ENCODE measurements at places on chromosomes 6 and 20. TPM values are rescaled to one million over a fixed set of nuclear protein-coding genes. Genes with fewer than 3 reads are reported as not detected.

Gene TCF15
- total RNA-seq: not detected

Gene FAM162B
- total RNA-seq: not detected

Gene ISM1
- total RNA-seq: 4.3 TPM

Gene SLC24A3
- total RNA-seq: not detected

- no peak overlapping the region for H3K27ac ChIP-seq
- H3K4me3 ChIP-seq: no peak overlapping the region
- no peak for DNase-seq
- H3K4me1 ChIP-seq: peaks cover 4% of the 10 kb centered on the region
- H3K36me3 ChIP-seq: no peaks in the 10 kb centered on the region
- no peaks in the 10 kb centered on the region for H3K27me3 ChIP-seq
Measured at GRCh38 chr6:161057103-161058091, 65.8 kb downstream of the MAP3K4 start.

Gene CD93
- total RNA-seq: 1.2 TPM

DNA sequence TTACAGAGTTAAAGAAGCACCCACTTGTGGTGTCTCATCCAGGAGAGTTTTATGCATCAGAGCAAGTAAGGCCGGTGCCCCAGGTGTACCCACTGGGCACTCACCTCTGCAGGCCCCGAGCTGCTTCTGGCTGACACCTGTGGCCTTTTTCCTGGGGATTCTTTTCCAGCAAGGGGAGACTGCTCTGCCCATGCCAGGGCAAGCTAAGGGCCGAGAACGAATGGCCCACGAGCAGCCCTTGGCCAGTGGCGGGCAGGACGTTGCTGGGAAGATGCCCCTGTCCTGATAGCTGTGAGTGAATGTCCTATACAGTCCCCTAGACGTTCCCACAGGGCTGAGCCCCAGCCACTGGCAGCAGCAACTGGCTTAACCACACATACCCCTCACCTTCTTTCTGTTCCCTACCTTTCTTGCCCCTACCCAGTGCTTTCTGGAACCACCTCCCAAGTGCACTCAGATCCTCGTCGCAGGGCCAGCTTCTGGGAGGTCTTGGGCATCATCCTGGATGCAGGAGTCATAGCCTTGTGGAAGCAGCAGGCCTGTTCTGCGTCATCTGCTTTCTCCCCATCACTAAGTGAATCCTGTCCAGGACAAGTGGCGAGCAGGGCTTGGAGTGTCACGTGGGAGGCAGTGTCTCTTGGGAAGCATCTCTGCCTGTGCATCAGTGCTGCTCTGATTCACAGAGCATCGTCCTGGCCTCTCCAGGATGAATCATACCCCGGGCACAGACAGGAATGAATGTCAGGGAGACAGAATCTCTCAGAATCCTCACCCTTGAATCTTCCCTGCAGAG, 32.5 kb downstream of the SYNDIG1 start:
- no peaks in the 10 kb centered on the region for H3K4me1 ChIP-seq
- no peaks in the 10 kb centered on the region for H3K36me3 ChIP-seq
- no peak overlapping the region for H3K27ac ChIP-seq
- H3K4me3 ChIP-seq: no peak overlapping the region

Gene RGS17
- not detected for total RNA-seq

GRCh38 chr6:34025861-34026260, 120.0 kb downstream of the GRM4 start:
- H3K27ac ChIP-seq: no peak overlapping the region
- no peak overlapping the region for H3K4me3 ChIP-seq
- H3K36me3 ChIP-seq: no peaks in the 10 kb centered on the region
- H3K4me1 ChIP-seq: no peaks in the 10 kb centered on the region

DNA sequence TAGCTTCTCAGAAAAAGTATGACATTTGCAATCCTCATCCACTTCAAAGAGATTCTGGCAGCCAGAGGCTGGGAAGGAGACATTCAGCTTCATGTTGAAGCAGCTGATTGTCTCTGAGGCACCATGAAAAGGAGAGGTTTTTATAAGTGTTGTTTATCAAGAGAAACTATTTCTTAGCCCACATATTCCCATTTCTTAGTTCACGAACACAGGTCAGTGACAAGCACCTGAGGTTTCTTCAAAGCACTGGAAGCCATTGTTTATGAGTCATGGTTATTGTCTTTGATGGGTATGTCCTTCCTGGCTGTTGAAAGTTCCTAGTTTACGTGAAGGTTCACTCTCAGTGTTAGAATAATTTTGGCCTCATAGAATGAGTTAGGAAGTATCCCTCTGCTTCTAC, 3.0 kb upstream of the DDX43 start:
- no peak overlapping the region for H3K27ac ChIP-seq
- peak; percentile 23 for DNase-seq
- H3K27me3 ChIP-seq: no peaks in the 10 kb centered on the region
- H3K4me3 ChIP-seq: no peak overlapping the region
- peaks cover 30% of the 10 kb centered on the region for H3K4me1 ChIP-seq

DNA sequence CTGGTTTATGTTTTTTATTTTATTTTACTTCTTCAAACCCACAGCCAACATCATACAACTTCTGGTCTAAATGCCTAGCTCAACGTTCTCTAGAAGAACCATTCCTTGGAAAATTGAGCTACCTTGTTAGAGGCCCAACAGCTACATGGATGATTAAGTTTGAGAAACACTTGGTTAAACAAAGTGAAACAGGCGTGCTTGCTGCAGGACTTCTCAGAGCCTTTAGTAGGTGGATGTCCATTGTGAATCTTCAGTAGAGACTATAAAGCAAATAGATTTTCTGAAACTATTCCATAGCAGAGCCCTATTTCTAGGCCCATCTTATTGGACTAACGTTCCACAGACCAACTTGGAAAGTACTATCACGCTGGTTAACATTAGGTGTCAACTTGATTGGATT, 51.3 kb downstream of the BCAS1 start:
- H3K27ac ChIP-seq: no peak overlapping the region
- no peaks in the 10 kb centered on the region for H3K27me3 ChIP-seq
- DNase-seq: no peak
- no peaks in the 10 kb centered on the region for H3K4me1 ChIP-seq

- H3K4me1 ChIP-seq: peaks cover 30% of the 10 kb centered on the region
- H3K27ac ChIP-seq: no peak overlapping the region
- H3K4me3 ChIP-seq: no peak overlapping the region
- H3K36me3 ChIP-seq: no peaks in the 10 kb centered on the region
- DNase-seq: peak; percentile 13
- peaks cover 29% of the 10 kb centered on the region for H3K27me3 ChIP-seq
Measured at GRCh38 chr6:127520066-127520465, 931 bp upstream of the MTCL3 start.

DNA sequence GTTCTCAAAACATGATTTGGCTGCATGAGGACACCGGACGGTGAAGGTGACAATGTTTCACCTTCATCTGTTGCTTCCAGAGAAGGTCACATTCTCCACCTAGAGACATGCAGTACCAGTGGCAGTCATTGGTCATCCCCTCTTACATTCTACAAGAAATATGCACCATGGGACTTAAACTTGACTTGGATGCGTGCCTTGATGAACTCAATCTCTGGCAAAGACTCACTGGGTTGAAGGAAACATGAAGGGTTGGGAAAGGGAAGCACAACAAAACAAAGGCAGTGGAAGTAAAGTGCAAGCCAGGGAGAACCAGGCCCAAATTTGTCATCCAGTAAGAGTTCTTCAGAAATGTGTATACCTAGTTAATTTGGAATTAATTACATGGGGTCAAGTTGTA, 39.4 kb upstream of the ARMH2 start:
- peaks cover 80% of the 10 kb centered on the region for H3K36me3 ChIP-seq
- no peak overlapping the region for H3K4me3 ChIP-seq
- no peak for DNase-seq
- H3K4me1 ChIP-seq: peaks cover 48% of the 10 kb centered on the region

- H3K4me3 ChIP-seq: no peak overlapping the region
- H3K4me1 ChIP-seq: peaks cover under 1% of the 10 kb centered on the region
- DNase-seq: no peak
- H3K27ac ChIP-seq: no peak overlapping the region
- no peaks in the 10 kb centered on the region for H3K27me3 ChIP-seq
Measured at GRCh38 chr20:38935285-38935684, 9.1 kb downstream of the FAM83D start.

GRCh38 chr6:44339301-44339700, 3.1 kb upstream of the SPATS1 start:
- no peak overlapping the region for H3K27ac ChIP-seq
- peaks cover 14% of the 10 kb centered on the region for H3K27me3 ChIP-seq
- DNase-seq: no peak
- no peak overlapping the region for H3K4me3 ChIP-seq

DNA sequence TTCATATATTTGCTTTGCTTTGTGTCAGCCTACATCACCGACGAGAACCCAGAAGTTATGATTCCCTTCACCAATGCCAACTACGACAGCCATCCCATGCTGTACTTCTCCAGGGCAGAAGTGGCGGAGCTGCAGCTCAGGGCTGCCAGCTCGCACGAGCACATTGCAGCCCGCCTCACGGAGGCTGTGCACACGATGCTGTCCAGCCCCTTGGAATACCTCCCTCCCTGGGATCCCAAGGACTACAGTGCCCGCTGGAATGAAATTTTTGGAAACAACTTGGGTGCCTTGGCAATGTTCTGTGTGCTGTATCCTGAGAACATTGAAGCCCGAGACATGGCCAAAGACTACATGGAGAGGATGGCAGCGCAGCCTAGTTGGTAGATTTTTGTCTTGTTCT, 28.5 kb downstream of the DSE start:
- H3K4me3 ChIP-seq: no peak overlapping the region
- H3K27me3 ChIP-seq: no peaks in the 10 kb centered on the region
- no peak overlapping the region for H3K27ac ChIP-seq
- H3K36me3 ChIP-seq: no peaks in the 10 kb centered on the region
- no peaks in the 10 kb centered on the region for H3K4me1 ChIP-seq
- DNase-seq: no peak

DNA sequence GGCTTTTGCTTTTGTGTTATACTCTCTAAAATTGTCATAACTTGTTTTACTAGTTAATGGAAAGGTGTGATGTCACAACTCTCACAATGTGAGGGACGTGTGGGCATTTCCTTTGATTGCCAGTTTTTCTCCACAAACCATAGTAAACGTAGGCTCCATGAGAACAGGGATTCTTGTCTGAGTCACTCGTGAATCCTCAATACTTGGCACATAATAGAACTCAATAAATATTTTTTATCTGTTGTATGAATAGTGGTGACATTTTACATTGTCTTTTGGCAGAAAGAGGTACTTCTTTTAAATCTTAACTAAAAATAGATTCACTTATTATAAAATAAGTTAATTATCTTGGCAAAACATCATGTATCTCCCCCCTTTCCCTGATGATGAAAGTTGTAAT, 69.0 kb upstream of the CNKSR3 start:
- H3K36me3 ChIP-seq: no peaks in the 10 kb centered on the region
- H3K27me3 ChIP-seq: no peaks in the 10 kb centered on the region

DNA sequence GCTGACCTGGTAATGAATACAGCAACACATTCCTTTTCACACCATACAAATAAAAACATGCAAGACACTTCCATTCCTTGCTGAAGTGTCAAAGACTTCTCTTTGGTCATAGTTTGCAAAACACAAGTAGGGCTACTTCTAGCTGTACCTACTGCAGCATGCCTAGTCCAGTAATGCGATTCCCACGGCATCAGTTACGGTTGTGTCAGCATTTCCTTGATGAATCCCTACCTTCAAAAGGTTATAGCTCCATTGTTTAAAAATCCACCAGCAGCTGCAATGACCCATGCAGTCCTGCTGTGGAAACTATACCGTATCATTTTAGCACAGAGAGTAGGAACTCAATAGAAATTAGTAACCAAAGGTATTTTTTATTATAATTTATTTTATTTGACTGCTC, 1371.5 kb downstream of the EPHA7 start:
- no peak for DNase-seq
- H3K4me1 ChIP-seq: no peaks in the 10 kb centered on the region
- H3K4me3 ChIP-seq: no peak overlapping the region
- H3K36me3 ChIP-seq: no peaks in the 10 kb centered on the region

DNA sequence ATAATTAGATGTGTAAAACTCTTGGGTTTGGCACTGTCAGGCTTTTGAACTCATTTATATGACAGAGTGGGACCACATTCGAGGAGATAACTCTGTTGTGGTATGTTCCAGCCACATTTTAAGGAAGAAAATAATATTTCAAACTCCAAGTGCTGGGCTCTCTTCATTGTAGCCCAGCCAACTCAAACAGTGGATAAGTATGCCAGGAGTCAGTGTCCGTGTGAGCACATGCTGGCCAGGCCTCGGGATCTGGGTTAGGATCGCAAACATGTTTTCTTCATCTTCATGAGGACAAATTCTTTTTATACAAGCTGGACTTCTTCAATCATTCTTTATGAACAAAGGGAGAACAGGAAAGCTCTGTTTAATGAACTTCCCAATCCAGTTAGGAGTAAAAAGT, 497.5 kb downstream of the MAFB start:
- H3K4me1 ChIP-seq: no peaks in the 10 kb centered on the region
- no peak for DNase-seq
- no peaks in the 10 kb centered on the region for H3K36me3 ChIP-seq
- no peak overlapping the region for H3K4me3 ChIP-seq

Gene HELZ2
- 45.4 TPM for total RNA-seq

GRCh38 chr6:79631693-79632172, 604 bp downstream of the SH3BGRL2 start:
- no peak for DNase-seq
- no peaks in the 10 kb centered on the region for H3K36me3 ChIP-seq
- no peaks in the 10 kb centered on the region for H3K4me1 ChIP-seq
- H3K4me3 ChIP-seq: no peak overlapping the region
- H3K27me3 ChIP-seq: peaks cover 5% of the 10 kb centered on the region
- H3K27ac ChIP-seq: no peak overlapping the region

DNA sequence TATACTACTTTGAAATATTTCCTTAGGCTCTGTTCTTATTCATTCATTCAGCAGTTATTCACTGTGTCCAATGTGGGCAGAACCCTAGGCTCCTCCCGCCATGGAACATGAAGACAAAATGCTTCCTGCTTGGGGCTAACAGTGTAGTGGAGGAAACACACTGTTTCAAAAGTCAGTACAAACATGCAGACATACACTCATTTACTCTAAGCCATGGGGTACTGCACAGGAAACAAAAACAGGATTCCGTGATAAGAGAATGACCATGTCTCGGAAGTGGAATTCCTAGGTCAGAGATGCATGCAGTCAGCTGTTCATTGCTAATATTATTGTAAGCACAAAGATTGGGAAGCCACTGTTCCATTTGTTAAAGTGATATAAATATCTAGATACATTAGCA, 18.4 kb upstream of the FAM209A start:
- no peak overlapping the region for H3K4me3 ChIP-seq
- no peaks in the 10 kb centered on the region for H3K27me3 ChIP-seq
- H3K4me1 ChIP-seq: no peaks in the 10 kb centered on the region
- DNase-seq: no peak
- H3K27ac ChIP-seq: no peak overlapping the region

GRCh38 chr6:100453701-100454521, 10.8 kb downstream of the SIM1 start:
- H3K36me3 ChIP-seq: no peaks in the 10 kb centered on the region
- no peaks in the 10 kb centered on the region for H3K4me1 ChIP-seq
- no peak overlapping the region for H3K4me3 ChIP-seq
- no peak for DNase-seq
- H3K27ac ChIP-seq: no peak overlapping the region
- H3K27me3 ChIP-seq: peaks cover 72% of the 10 kb centered on the region

Gene FRMD1
- total RNA-seq: not detected

GRCh38 chr6:43940071-43940392, 170.0 kb downstream of the VEGFA start:
- no peak for DNase-seq
- no peak overlapping the region for H3K4me3 ChIP-seq
- no peaks in the 10 kb centered on the region for H3K36me3 ChIP-seq

GRCh38 chr6:137744877-137745276, 122.2 kb upstream of the TNFAIP3 start:
- H3K27me3 ChIP-seq: no peaks in the 10 kb centered on the region
- no peak for DNase-seq
- H3K4me3 ChIP-seq: no peak overlapping the region

All from CD4-positive, alpha-beta memory T cell (primary cell).